ENCODE measurements at places on chromosomes 5 and 9.

DNA sequence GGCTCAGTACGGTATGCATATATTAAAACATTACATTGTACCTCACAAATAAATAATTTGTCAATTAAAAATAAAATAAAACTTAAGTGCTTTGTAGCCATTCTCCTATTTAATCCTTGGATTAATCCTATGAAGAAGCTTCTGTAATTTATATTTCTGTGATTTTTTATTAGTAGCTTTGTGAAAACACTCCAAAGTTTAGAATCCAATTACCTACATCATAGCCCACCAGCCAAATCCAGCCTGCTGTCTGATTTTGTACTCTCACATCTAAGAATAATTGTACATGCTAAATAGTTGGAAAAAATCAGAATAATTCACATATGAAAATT lies 10.4 kb downstream of the MED7 start:
- no peak for DNase-seq

DNA sequence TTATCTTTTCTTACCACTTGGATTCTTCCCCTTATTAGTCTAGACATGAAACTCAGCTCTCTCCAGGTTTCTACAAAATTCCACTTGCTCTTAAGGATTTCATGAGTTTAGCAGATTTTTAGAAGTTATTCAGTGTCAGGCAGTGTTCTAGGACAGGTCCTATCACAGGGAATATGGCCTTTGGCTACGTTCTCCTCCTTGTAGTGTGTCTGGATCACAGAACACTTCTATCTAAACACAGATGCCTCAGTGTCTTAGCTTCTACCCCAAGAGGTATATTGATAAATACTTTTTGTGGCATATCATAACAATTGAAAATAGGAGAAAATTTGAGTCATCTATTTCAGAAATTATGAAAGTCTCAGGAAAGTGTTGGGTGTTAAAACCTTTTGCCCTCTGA lies 15.6 kb downstream of the RAB3C start:
- DNase-seq: no peak

GRCh38 chr5:107966201-107966600 lies 295.5 kb upstream of the EFNA5 start:
- DNase-seq: no peak

DNA sequence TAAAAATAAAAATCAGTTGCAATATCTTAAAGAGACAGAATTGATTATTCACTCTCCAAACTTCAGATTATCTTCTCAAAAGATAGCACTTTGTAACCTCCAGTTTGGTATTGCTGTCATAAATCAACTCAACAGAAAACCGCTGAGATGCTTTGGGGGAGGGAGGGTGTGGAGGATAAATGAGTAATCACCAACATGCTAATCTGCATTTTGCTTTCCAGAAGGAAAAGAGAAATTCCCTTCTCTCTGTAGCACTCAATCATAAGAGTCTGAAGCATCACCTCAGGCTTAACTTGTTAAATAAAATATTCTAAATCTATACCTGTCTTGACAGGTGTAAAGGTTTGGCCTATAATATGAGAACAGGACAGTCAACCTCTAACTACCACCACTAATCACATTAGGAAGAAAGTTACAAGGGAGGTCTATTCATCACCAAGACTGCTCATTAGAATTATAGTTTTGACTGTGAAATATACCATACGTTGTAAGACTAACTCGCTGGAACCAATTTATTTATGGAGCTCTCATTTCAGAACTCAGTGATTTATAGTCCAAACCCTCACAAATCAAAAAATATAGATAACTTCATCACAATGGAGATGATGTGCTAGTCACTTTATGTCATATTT lies 89.0 kb downstream of the PIK3R1 start:
- no peak for DNase-seq

DNA sequence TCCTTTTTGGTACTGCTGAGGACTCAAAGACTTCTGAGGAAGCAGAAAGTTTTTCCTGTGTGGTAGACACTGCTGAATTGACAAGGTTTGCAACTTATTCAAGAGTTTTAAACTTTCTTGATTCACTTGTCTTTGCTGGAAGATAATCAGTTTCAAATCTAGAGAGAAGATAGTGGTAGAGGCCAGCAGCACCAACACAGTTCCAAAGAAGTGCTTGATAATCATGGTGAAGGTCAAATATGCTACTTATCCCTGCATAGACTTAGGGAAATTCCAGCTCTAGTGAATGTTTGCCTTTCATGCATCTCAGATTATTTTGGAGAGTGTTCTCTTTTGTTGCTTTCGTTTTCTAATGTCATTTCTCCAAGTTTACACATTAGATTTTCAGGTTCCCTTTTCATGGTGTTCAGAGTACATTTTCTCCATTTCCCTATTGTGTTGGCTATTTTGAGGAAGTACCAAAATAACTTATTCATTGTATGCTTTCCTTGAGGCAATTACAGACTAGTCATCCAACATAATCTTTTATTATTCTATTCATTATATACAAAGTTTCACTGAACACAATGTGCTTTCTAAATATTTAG lies 550 bp downstream of the IFNE start:
- DNase-seq: no peak

- no peak for DNase-seq
These were observed 1.3 kb upstream of the PHPT1 start for GRCh38 chr9:136847826-136848392.

- DNase-seq: no peak
These were observed 74.4 kb upstream of the EQTN start for GRCh38 chr9:27371382-27371781.

DNA sequence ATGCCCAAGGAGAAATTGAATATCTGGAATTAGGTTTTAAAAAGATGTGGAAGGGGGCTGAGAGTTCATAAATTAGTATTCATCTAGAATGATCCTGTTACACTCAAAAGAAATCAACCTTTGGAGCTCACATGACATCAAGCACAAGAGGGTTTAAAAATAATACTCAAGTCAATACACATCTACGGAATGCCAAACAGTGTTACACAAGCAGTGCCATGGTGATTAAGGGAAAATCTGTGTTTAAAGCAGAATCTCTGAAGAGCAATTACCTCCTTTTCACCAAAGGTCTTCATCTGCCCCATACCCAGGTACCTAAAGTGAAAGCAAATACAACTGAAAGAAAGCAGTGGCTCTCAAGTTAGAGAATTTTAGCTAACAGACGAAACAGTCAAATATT lies 261.6 kb downstream of the NFIB start:
- no peak for DNase-seq

- no peak for DNase-seq
These were observed at the start of gene DIPK1B for GRCh38 chr9:136711751-136712689. Gene DIPK1B (plus strand): TSS chr9:136712572. CDS start chr9:136712666, 94 bp downstream.

DNA sequence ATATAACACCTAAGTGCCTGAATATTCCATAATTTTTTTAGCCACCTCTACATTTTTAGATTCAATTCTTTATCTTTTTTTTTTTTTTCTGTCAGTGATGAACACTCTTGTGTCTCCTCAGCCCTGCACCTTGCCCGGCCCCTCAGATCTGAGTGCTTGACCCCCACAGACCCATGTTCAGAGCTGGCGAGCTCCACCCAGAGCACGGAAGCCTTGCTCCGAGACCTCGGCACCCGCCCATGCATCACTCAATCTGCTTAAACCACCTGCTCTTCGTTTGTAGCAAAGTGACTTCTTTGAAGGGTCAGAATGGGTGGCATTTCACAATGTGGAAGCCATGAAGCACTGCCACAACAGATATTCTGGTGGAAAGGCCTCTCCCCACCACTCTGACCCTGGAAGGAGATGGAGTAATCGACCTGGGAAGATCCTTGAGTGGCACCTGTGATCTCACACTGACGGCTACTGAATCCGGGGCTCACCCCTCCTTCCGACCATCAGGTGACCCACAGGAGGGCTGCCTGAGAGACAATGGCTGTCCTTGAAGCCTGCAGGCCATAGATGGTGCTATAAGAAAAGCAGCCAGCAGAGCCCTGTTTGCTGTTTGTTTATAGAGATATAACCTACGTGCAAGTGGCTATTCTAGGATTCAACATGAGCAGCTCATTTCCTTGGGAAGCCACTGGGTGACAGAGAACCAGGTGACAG lies 261.1 kb upstream of the IRX4 start:
- no peak for DNase-seq

- DNase-seq: no peak
These were observed 17.3 kb upstream of the MSX2 start for GRCh38 chr5:174706997-174707572.

- no peak for DNase-seq
These were observed 36.2 kb downstream of the MCCC2 start for GRCh38 chr5:71623221-71623794.

- no peak for DNase-seq
These were observed 241.7 kb downstream of the EBF1 start for GRCh38 chr5:158857976-158858375.

GRCh38 chr9:101029315-101030085 lies 973 bp downstream of the PLPPR1 start:
- no peak for DNase-seq

DNA sequence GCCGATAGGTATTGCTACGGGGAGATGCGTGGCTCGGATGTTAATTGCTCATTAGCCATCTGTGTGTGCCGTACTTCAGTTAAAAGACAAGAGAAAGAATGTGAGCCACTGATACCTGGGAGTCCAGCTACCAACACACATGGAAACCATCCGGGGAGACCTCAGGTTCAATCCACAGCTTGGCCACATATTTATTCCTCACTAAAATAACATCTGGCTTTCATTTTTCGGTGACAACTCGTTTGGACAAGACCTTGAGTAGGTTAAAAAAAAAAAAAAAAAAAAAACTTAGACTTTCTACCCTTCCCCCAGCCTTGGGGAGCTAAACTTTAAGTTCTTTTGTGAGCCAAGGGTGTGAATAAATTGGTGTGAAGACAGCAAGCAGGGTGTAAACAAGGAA lies 84.1 kb downstream of the SLIT3 start:
- DNase-seq: no peak

- no peak for DNase-seq
These were observed 88.7 kb upstream of the ELL2 start for GRCh38 chr5:96050273-96050880.

- DNase-seq: no peak
These were observed 68.2 kb upstream of the CHD1 start for GRCh38 chr5:98997000-98997399.

DNA sequence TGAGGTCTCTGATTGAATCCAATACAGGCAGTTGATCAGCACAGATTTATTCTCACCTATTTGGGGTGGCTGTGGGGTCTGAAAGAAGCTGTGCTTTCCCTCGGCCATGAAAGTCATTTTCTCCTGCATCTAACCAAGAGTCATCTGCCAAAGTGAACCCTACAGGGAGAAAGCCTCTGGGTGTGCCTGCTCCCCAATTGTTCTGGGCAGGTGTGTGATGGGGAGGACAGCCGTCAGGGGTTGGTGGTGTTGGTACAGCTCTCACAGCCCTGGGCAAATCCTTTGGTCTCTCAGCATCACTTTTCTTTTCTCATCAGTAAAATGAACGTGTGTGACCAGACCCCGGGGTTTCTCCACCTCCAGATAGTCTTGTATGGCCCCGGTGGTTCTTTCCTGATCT lies 2.5 kb downstream of the PHF2 start:
- DNase-seq: no peak

- no peak for DNase-seq
These were observed 657.6 kb upstream of the RIOK2 start for GRCh38 chr5:97840643-97841042.

DNA sequence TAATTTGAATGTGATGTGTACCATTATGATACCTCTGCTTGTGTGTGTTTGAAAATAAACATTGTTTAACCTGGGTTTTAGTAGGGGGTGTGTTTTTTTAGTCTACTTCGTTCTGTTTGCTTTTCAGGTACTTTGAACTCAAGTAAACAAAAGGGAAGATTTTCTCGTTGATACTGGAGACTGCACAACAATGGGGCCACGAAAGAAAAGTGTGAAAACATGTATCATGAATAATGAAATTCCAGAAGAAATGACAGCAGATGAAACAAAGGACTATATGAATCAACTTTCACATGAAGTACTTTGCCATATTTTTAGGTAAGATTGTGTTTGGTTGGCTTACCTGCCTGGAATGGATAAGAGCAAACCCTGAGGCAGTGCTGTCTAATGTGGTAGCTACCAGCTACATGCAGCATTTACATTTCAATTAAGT lies 10.8 kb downstream of the FBXO38 start:
- no peak for DNase-seq

DNA sequence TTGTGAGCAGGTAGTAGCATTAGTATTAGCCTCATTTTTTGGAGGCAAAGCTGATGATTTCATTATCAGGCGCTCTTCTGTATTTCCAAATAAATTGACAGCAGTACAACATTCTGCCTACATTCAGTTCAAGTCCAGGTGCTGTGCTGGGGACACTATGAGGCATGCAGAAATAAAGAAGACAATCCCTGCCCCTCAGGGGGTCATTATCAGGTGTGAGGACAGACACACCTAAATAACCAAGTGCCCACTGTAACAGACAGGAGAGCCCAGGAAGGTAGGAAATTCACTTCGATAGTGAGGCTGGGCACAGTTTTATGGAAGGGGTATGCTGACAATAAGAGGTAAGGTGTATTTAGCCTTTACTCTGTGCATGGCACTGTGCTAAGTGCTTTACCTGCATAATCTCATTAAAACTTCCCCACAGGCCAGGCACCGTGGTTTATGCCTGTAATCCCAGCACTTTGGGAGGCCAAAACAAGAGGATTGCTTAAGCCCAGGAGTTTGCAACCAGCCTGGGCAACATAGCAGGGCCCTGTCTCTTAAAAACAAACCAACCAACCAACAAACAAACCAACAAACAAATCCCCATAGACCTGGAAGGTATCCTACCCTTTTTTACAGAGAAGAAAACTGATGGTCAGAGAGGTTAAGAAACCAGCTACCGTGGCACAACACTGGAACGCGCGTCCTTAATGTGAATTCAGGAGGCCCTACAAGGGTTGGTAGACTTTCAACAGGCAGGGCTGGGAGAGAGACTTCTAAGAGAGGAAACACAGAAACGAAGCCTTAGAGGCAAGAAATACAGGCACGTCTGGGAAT lies 17.5 kb upstream of the GPX3 start:
- no peak for DNase-seq

DNA sequence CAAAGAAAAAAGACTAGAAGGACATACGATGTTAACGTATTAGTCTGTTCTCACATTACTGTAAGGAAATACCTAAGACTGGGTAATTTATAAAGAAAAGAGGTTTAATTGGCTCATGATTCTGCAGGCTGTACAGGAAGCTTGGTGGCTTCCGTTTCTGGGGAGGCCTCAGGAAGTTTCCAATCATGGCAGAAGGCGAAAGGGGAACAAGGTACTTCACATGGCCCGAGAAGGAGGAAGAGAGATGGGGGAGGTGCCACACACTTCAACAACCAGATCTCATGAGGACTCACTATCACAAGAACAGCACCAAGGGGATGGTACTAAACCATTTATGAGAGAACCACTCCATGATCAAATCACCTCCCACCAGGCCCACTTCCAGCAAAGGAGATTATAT lies 110.1 kb downstream of the CARTPT start:
- DNase-seq: no peak

- DNase-seq: no peak
These were observed 197.7 kb downstream of the MCTP1 start for GRCh38 chr5:95086927-95087815.

GRCh38 chr9:131492070-131492469 lies 10.6 kb upstream of the POMT1 start:
- DNase-seq: no peak

- no peak for DNase-seq
These were observed 139.0 kb downstream of the FOCAD start for GRCh38 chr9:20823051-20823450.

- no peak for DNase-seq
These were observed 89.0 kb downstream of the ARSB start for GRCh38 chr5:78896132-78896531.
